ENCODE measurements at places on chromosomes 5 and 9.

GRCh38 chr5:77189421-77189820, 21.1 kb upstream of the PDE8B start:
- DNase-seq = no peak

DNA sequence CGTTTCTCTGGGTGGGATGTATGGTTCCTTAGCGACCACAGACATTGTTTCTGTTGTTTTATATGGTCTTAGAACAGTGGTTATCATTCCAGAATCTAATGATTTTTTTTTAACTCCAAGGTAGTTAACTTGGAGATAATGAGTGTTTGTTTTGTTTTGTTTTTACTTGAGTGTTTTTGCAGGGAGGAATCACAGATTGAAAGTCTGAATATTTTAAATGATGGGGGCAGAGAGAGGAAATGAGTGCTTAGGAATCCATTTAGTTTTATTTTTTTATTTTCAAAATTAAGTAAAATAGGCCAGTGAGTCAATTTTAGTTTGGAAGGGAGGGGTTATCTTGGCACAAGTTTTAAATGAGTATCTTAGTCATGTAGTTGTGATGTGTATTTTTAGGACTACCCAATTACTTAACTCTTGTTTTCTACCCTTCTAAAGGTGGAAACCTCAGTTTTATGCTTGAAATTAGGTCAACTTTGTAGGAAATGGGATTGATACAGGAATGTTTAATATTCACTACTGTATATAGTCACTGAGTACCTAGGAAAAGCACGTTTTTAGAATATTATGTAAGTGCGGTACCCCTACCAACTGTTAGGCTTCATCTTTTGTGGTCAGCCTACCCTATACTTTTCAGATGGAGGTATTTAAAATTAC, 2.0 kb downstream of the UBE2R2 start:
- DNase-seq = no peak

- DNase-seq = no peak
Observed at GRCh38 chr5:6469836-6470235, 21.2 kb downstream of the UBE2QL1 start.

DNA sequence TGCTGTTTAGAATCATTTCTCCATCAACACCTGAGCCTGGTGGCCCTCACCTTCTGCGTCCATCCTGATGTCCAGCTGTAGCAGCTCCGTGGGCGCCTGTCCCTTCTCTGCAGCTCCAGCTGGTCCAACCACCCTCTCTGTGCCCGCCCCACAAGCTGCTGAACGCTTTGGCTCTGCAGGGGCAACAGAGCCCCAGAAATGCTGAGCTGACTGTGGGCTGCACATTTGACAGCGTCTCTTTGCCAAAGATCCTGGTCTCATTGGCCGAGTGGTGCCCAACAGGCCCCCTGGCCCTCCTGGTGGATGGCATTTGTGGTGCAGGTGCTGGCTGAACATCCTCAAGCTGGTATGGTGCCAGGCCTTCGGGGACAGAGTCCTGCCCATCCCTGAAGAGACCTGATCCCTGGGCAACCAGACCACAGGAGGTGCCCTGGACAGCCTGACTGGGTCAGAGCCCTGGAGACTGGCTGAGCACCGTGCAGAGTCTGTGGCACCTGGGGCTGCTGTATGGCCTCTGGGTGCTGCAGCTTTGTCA, 25.3 kb upstream of the CEP72 start:
- DNase-seq = no peak

- DNase-seq = no peak
Observed at GRCh38 chr5:78763659-78764189, 115.2 kb upstream of the LHFPL2 start.

DNA sequence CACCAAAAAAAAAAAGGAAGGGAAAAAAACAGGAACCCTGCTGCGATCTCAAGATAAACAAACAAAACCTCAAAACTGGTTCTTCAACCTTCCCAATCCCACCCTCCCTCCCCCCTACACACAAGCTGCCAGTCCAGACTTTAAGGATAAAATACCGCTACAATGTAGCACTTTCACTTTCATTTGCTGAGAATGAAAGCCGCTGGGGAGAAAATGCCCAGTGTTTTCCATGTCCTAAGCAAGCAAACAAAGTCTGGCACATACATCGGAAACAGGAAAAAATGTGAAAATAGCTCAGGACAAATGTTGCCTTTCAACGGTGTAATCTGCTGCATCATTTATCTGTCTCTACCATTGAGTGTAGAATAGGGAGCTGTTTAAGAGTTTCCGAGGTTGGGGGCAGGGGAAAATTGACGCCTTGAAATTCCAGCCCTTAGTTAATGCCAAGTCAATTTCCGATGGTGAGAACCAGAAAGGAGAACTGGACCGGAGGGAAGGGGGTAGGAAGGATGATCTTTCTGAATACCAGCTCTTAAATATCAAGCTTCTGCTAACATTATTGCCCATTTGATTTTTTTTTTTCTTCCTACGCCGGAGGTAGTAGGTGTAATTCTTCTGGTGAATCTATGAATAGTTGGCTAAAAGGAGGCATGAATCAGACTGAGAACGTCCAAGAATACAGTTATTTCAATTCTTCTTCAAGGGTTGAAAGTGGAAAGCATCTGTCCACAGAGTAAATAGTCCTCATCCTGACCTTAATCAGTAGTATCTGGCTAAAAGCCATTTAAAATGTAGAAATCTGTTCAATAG, 1.2 kb upstream of the ADAMTS6 start:
- DNase-seq = no peak

GRCh38 chr9:93814077-93814956, 140.8 kb downstream of the BARX1 start:
- no peak for DNase-seq

GRCh38 chr5:147930769-147931168, 24.4 kb upstream of the C5orf46 start:
- no peak for DNase-seq

GRCh38 chr9:123490688-123491087, 134.7 kb downstream of the CRB2 start:
- DNase-seq = no peak

DNA sequence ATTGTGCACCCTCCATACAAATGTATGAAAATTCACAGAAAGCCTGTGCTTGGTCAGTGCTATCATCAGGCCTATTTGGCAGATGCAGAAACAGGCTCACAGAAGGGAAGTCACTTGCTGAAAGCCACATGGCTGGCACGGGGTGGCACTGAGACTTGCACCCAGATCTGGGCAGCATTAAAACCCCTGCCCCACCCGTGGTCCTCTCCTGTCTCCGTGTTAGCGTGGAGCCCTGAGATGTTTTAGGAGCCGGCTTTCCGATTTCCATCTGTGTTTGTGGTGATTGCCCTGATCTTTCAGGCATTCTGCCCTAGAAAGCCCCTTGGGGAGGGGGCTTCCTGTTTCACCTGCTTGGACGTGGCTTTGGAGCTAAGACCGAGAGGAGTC, 102.2 kb upstream of the IER5L start:
- DNase-seq = no peak

DNA sequence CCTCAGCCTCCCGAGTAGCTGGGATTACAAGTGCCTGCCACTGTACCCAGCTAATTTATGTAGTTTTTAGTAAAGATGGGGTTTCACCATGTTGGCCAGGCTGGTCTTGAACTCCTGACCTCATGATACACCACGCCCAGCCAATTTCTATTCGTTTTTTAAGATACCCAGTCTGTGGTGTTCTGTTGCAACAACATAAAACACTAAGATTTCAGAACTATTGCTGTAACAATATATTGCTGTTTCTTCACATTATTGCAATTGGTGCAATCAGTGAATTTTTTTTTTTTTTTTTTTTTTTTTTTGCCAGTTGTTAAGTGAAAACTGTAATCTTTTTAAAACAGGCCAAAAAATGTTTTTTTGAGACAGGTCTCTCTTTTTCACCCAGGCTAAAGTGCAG, 9.9 kb downstream of the SRP19 start:
- DNase-seq = no peak
